Gastroesophageal sphincter (tissue), 4 donors: ENCODE measurements at places on chromosomes 4 and X.
A peak's percentile ranks its signal among the peaks of the same experiment; 100 is the strongest.

DNA sequence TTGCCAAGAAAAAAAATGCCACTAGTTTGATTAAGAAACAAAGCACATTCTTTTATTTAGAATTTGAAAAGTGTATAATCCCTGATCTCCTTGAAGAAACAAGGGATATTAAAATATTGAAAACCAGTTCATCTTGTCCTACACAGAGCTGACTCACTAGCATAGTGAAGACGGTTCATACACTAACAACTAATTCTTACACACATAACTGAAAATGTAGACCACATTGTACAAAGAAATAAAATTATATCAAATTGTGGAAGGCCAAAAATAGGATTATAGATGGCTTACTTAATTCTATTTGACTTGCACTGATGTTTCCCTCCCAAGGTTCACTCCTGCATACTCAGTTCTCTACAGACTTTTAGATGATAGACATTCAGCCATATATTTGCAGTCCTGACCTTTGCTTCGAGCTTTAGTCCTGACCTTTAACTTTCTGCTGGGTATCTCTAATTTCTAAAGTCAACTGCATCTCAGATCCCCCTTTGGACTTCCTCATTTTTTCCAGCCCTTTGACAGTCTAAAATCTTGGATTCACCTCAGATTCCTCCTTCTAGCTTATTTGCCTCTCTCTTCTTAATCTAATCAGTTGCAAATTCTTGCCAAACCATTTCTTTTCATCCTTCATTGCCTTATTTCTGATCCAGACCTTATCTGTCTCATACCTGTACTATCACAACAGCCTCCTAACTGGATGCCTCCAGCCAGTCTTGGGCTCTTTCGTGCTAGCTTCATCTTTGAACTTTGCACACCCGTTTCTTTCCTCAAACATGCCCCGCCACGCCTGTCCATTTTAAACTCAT, 4.5 kb upstream of the WWC2 start:
- no peak for ATAC-seq

DNA sequence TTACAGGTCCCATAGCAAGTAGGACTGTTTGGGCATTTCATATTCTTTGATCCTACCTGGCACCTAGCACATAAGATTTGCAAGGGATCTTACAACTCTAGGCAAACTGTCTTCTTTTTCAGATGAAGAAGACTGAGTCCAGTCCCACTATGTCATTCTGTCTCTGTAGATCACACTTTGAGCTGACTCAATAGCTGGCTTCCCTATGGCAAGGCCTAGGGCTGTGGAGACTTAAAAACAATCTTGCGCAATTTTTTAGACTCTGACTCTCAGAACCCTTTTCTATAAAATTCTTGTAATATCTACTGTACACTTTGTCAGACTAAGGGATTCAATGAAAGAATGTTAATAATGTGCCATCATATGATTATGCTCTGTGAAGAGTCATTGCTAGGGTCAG, 26.7 kb downstream of the OTC start:
- ATAC-seq: no peak

DNA sequence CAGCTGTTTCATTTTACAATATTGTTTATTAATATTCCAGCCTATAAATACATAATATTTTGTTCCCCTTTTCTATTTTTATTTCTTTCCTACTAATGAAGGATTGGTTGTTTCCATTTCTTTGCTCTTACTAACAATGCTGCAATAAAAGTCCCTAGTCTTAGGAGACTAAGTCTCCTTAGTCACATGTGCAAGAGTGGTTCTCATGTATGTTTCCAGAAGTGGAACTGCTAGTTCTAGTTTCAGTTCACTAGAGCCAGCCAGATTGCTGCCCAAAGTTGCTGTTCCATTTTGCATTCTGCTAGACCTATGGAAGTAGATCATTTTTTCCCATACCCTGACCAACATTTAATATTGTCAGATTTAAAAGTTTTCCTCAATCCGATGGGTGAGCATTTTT, 44.3 kb downstream of the CNGA1 start:
- no peak for ATAC-seq

DNA sequence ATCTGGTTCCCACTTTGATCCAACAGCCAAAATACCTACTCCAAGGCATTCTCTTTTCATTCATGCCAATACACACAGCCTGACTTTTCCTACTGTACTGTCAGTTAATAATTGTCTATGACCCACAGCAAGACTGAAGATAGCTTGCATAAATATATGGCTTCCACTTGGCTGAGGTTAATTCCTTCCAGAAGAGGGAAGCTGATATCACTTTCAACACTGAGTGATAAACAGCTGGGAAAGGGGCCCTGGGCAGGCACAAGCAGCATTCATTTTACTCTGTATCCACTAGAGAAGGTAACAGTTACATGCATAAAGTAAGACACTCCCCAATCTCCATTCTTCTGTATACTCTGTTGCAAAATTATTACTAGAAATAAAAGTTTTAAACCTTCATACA, 200.2 kb upstream of the UGT8 start:
- ATAC-seq: no peak

GRCh38 chr4:16416601-16417000, 190.3 kb upstream of the TAPT1 start:
- ATAC-seq: no peak

GRCh38 chrX:77820091-77820727, 34.2 kb upstream of the ATRX start:
- ATAC-seq: no peak

DNA sequence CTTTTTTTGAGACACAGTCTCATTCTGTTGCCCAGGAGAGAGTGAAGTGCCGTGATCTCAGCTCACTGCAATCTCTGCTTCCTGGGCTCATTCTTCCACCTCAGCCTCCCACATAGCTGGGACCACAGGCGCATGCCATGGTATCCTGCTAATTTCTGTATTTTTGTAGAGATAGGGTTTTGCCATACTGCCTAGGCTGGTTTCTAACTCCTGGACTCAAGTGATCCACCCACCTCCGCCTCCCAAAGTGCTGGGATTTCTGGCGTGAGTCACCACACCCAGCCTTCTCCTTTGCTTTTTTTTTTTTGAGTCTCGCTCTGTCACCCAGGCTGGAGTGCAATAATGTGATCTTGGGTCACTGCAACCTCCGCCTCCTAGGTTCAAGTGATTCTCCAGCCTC, 94.1 kb downstream of the PDS5A start:
- ATAC-seq: no peak

DNA sequence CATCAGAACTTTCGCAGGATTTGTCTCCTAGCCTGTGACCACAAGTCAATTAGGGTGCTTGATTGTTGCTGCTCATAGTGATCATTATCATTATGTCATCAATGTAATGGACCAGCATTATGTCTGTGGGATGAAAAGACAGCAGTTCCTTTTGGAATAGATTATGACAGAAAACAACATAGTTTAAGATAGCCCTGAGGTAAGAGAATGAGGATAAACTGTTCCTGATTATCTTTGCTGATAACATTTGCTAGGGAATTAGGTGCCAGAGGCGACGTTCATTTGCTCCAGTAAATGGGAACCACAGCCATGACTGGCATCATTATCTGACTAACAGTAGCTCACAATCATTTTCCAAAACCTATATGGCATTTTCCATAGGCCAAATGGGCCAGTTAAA, 12.7 kb upstream of the THOC2 start:
- no peak for ATAC-seq

- ATAC-seq: no peak
These were observed 28.3 kb upstream of the AP1S2 start for GRCh38 chrX:15882704-15883539.

- ATAC-seq: no peak
These were observed 121.9 kb downstream of the KCTD8 start for GRCh38 chr4:44326741-44327140.

GRCh38 chr4:2388429-2389182, 29.8 kb downstream of the ZFYVE28 start:
- no peak for ATAC-seq

- no peak for ATAC-seq
These were observed 93.1 kb upstream of the IL13RA1 start for GRCh38 chrX:118634336-118634735.

GRCh38 chr4:74431113-74431826, 13.7 kb upstream of the AREG start:
- no peak for ATAC-seq

DNA sequence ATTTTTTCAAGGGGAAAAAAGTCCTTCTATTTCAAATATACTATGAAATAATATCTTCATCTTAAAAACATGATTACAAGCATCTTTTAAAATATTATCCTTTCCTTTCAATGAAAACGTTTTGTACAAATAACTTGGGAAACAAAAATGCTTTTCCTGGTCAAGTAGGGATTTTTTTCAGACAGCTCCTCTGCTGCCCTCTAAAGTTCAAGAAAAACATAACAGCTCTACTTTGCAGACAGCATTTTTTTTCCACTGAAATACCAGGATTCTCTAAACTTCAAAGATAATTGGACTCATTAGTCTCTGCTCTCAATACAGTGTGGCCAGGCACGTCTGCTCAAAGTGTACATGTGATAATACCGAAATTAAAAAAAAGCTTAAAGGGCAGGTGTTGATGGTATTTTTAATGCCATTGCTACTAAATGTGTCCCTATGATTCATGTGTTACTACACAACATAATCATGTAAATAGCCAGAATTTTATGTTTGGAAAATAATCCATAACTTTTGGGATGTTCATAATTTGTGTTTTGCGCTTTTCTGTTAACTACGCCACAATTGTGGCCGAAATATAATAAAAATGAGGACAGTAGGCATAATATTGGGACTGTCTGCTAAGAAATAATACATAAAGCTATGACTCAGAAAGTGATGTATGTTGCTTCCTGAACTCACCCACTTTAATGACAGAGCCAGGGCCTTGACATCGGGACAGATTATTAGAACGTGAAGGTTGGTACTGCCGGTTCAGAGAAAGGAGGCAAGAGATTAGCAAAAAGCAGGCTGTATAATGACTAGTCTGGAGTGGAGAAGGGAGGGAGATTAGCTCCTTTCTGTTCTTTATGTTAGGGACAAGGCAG, 478.9 kb downstream of the KCNIP4 start:
- ATAC-seq: no peak

DNA sequence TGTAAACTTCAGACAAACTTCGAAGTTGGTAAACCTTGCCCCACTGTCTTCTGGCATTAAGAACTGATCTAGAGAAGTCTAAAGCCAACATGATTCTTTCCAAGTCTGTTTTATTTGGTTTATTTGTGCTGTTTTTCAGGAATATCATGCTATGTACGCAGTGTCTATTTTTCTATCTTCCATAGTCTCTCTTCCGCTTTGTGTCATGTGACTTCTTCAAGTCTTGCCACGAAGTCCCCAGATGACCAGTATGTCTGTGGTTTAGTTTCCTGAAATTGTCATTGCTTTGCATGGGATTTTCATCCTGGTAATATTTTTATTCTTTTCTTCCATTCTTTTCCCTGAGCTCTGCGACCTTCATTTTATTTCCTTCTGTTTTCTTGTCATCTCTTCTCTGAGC, 15.1 kb downstream of the PNMA6E start:
- ATAC-seq: no peak

DNA sequence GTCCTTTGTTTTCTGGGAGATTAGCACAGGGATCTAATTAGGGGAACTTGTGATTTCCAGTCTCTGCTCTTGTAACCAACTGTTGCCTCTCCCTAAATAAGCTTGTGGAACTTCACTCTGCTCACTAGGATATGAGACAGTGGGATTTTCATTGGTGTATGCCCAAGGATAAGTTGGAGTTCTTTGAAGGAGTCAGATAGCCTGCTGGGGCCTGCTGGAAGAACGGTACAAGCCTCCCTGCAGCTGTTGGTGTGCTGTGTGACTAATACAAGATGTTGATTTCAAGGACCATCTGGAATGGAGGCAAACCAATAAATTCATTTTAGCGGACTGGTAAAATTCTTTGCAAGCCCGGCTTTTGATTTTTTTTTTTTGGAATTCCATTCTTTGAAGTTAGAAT, 167.0 kb downstream of the AASDH start:
- ATAC-seq: no peak

GRCh38 chr4:169583563-169583962, 28.8 kb downstream of the NEK1 start:
- ATAC-seq: no peak

GRCh38 chr4:114378305-114378903, 220.2 kb upstream of the UGT8 start:
- ATAC-seq: no peak

DNA sequence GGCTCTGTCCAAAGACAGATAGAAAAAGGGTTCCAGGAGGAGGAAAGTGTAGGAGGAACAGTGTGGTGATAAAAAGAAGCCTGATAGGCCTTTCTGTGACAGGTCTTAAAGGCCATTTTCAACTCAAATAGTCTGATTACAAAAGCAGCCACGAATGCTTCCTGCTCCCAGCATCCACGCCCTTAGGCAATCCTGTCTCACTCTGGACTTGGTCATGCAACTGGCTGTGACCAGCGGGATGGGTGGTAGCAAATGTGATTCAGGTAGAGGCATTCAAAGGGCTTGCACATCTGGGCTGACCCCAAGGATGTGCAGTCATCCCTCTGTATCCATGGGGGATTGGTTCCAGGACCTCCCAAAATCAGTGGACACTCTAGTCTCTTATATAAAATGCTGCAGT, 14.4 kb upstream of the SEPSECS start:
- ATAC-seq: no peak

GRCh38 chrX:109974906-109975655, 27.8 kb upstream of the TMEM164 start:
- peak; percentile 39 for ATAC-seq

- no peak for ATAC-seq
These were observed 149.7 kb downstream of the RRAGB start for GRCh38 chrX:55867181-55867651.

DNA sequence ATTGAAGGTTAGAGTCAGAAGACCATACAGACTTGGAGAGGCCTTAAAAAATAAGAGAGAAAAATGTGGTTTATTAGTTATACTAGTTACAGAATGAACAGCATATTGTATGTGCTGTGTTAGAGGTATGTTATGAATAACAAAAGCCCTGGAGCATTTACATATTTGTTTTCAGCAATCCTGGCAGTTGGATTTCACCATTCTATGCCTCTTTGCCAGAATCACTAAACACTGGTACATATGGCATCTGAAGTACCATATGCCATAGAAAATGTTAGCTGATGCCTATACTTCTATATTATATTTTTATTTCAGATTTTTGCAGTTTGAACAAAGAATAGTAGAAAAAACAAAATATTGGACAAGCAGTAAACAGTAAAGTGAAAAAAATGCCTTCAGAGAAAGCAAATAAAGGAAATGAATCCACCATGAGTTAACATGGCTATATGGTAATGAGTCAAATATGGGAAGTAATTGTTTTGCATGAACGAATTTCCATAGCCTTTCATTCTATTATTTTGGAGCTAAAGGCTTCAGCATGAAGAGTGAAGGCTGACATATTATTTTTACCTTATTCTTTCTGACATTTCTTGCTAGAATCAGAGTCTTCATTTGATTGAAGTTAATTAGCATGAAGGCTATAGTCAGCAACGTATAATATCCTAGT, 41.9 kb upstream of the PRDM8 start:
- ATAC-seq: no peak

DNA sequence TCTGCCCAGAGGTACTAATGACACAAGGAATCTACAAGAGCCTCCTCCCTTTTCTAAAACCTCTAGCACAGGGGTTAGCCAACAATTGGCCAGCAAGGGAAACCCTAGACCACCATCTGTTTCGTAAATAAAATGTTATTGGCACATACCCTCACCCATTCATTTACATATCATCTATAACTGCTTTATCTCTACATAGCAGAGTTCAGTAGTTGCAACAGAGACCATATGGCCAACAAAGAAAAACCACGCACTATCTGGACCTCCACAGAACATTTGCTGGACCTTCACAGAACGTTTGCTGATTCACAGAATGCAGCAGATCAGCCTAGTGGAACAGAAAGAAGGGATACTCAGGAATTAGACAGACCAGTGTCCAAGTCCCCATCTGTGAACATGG, 9.4 kb downstream of the SLC2A9 start:
- no peak for ATAC-seq

GRCh38 chrX:22699581-22700091, 300.1 kb upstream of the DDX53 start:
- no peak for ATAC-seq

GRCh38 chr4:169115897-169116254, 105.8 kb upstream of the CBR4 start:
- no peak for ATAC-seq
